ENCODE measurements at places on chromosomes 7 and 10. TPM values are rescaled to one million over a fixed set of nuclear protein-coding genes. Genes with fewer than 3 reads are reported as not detected.

Gene ADAP1
- 5.8 TPM for total RNA-seq

DNA sequence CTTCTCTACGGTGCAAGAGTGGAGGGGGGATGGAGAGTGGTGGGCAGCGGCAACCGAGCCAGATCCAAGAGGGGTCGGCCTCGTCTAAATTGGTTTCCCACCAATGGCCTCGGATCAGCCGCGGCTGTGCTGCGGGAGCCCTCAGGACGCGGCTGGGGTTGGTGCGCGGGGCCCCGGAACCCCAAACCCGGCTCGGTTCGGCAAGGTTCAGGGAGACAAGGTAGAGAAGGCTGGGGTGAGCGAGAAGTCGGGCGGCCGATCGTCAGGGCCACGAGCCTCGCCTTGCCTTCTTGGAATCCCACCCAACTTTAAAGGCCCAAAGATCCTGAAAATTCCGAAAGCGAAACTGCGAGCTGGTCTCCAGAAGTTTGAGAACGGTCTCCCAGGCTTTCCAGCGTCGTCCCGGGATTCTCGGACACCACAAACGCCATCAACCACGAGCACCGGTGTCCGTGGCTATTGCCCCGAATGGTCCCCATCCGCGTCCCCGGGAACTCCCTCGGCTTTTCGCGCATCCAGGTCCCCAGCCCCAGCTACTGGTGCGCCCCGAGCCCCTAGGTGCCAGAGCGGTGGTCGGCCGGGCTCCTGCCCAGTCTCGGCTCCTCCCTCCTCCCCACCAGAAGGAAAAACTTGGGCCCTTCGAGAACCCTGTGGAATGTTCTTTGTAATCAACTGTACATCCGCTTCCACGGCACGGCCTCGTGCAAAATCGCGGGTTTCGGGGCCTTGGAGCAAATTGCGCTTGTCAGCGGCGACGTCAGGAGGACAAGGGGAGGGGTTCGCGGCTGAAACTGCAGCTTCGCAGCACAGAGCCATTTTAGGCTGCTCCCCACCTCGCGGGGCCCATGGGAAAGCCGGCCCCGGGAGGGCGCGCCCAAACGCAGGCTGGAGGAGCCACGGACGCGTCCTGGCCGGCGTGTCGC is 3.2 kb downstream of the SFMBT2 start:
- no peaks in the 10 kb centered on the region for H3K36me3 ChIP-seq
- H3K4me3 ChIP-seq, result peak overlapping the region; percentile 82
- peaks cover 28% of the 10 kb centered on the region for H3K4me1 ChIP-seq
- H3K27me3 ChIP-seq, result peaks cover 37% of the 10 kb centered on the region

- no peaks in the 10 kb centered on the region for H3K4me1 ChIP-seq
- no peak overlapping the region for H3K27ac ChIP-seq
- peak; percentile 34 for DNase-seq
- no peak overlapping the region for H3K4me3 ChIP-seq
- no peaks in the 10 kb centered on the region for H3K27me3 ChIP-seq
Measured at GRCh38 chr7:44891372-44891771, 6.0 kb upstream of the PURB start.

DNA sequence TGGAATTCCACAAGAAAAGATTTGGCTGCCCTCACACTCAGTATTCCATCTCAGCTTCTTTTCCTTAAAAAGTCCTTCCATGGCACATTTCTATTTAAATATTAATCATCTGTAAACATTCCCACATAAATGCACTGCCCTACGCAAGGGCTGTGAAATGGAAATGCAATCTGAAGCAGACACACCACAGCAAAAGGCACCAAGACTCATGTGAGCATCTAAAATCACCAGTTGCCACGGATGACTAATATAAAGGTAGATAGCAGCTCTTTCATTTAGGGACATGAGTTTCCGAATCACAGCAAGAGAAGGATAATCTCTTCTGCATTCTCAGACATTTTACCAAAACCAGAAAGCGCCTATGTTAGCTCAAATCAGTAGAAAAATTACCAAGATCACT is 31.6 kb downstream of the COA1 start:
- H3K27ac ChIP-seq, result no peak overlapping the region
- H3K4me3 ChIP-seq, result no peak overlapping the region
- DNase-seq, result no peak
- H3K27me3 ChIP-seq, result no peaks in the 10 kb centered on the region
- peaks cover 2% of the 10 kb centered on the region for H3K4me1 ChIP-seq
- H3K36me3 ChIP-seq, result no peaks in the 10 kb centered on the region

GRCh38 chr7:47303014-47303694 is 278.8 kb downstream of the TNS3 start:
- H3K4me3 ChIP-seq, result no peak overlapping the region
- H3K27ac ChIP-seq, result no peak overlapping the region
- DNase-seq, result no peak
- H3K36me3 ChIP-seq, result peaks cover 23% of the 10 kb centered on the region
- no peaks in the 10 kb centered on the region for H3K27me3 ChIP-seq

DNA sequence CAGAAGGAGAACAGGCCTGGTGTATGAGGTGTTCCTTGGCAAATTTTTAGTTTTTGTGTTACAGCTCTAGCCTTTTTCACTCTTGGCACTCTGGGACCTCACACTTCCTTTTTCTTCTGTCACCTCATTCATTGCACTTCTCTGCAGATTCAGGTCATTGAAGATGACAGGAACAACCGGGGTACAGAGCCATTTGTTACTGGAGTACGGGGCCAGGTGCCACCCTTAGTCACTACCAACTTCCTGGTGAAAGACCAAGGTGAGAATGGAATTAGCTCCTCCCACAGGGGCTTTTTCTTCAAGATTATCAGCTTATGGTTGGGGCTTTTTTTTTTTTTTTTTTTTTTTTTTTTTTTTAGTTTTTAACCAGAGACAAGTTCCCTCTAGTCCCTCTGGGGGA is 18.5 kb upstream of the CHCHD1 start:
- H3K36me3 ChIP-seq, result peaks cover 60% of the 10 kb centered on the region
- H3K4me3 ChIP-seq, result no peak overlapping the region
- H3K4me1 ChIP-seq, result no peaks in the 10 kb centered on the region
